ENCODE measurements at places on chromosomes 2 and 18. TPM values are rescaled to one million over a fixed set of nuclear protein-coding genes. Genes with fewer than 3 reads are reported as not detected.
A peak's percentile ranks its signal among the peaks of the same experiment; 100 is the strongest.

- peak; percentile 57 for DNase-seq
Measured at GRCh38 chr2:43024515-43025011, 201.8 kb downstream of the ZFP36L2 start.

The POTEJ gene
- 0.07 TPM for polyA plus RNA-seq

- DNase-seq, result no peak
Measured at GRCh38 chr2:18171191-18172139, 293.0 kb downstream of the KCNS3 start.

DNA sequence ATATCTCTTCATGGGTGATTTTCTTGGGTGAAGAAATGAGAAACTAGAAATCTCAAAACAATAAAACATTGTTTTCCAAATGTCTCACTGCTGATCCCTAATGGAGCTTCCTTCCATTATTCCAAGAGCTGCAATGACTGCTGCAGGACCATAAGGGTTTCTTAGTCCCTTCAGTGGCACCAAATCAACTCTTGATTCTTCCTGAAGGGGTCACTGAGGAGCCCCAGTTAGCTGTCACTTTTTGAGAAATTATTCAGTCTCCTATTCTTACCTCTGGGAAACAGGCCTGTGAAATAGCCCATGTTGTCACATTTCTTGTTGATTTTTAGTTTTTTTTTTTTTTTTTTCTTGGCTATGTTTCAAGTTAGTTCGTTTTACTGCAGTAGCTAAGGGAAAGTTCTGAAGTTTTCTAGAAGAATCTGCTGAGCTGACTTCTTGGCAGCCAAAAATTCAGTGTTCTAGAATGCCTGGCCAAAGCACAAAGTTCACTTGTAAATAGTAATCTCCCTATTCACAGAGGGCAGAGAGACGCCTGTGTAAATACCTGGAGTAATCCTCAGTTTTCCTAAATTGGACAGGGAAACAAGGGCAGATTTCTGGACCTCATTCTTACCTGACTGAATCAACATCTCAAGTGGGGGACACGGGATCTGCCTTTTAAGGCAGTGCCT lies 480.0 kb downstream of the RIT2 start:
- peak; percentile 0 for DNase-seq

The ITPRIPL1 gene
- polyA plus RNA-seq, result not detected

The CPO gene
- 0.13 TPM for polyA plus RNA-seq

The ACYP2 gene
- polyA plus RNA-seq, result 10.0 TPM

DNA sequence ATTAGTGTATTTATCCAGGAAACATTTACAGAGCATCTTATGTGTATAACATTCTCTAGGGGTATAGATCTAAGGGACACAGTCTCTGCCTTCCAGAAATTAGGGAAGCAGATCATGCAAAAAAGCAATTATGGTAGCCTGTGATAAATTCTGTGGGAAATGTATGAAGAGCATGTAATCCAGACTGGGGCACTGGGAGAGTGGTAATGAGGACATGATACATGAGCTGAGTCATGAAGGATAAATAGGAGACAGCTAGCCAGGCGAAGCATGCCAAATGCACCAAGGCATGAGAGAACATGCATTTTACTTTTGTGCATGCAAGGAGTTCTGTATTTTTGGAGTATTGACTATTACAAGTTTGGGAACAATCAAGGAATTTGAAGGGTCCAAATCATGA lies 8.9 kb upstream of the RPRM start:
- DNase-seq, result no peak

Data from A549 (cell line).